Esophagus squamous epithelium (tissue), 5 donors: ENCODE measurements at places on chromosomes 16 and 17.

- DNase-seq: no peak
These were observed 137.5 kb upstream of the PLEKHM1 start for GRCh38 chr17:45628019-45628418.

DNA sequence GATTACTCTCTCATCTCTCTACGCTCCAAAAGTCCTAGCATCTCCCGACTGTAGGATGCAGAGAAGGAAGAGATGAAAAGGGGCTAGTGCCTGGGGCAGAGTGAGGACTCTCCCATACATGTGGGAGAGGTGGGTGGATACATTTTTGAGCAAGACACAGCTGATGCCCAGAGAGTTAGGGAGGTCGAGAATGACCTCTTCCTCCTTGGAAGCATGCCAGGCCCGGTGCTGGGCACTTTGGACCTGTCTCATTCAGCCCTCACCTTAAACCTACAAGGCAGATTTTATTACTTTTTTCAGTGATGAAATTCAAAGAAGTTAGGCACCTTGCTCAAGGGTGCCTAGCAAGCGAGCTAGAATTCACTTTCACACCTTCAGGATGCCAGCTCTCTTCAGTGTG, 38.2 kb downstream of the WSCD1 start:
- no peak for DNase-seq

- no peak for DNase-seq
These were observed 296.5 kb downstream of the SLC39A11 start for GRCh38 chr17:72795941-72796340.

DNA sequence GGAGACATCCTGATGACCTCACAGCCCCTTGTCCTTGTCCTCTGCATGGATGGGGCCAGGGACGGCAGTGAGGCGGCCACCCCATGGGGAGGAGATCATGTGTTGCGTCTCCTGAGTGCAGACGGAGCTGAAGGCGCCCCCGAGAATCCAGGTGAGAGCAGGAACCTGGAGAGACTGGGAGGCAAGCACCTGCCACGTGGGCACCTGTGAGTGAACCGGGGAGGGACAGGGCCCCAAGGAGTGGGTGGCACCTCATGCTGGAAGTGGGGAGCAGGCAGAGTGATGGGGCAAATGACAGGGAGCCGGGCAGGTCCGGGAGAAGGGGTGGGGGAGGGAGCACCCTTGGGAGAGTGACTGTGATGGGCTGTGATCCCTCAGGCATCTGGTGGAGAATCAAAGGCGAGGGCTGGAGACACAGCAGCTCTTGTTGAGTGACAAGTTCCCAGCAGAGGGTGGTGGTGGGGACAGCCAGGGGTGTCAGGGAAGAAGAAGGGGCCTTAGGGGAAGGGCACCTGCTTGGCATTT, 174.3 kb upstream of the CHMP6 start:
- DNase-seq: no peak

DNA sequence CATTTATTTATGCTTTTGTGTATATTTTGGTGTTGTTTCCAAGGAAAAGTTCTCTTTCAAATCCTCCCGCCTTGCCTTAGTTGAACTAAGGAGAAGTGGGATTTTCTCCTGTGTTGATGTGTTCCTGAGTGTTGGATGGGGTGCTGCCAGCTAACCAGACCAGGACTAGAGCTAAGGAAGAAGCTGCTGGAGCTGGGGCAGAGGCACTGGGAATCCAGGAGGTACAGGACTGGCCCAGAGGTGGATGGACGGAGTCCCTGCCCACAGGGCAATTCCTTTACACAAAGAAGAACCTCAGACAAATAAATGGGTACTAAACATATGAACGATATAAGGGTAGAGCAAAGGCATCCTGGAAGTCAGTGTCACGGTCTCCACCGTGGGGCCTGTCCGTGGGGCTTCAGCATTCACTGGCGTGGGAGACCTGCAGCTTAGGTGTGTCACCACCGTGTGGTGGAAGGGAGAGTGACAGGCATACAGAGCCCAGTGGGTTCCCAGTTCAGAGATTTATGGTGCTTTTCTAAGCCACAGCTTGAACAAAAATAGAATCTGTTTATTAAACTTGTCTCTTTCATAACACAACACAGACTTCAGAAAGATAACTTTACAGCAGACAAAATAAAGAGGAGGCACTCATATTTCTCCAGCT, 270.7 kb downstream of the NTN1 start:
- DNase-seq: no peak

DNA sequence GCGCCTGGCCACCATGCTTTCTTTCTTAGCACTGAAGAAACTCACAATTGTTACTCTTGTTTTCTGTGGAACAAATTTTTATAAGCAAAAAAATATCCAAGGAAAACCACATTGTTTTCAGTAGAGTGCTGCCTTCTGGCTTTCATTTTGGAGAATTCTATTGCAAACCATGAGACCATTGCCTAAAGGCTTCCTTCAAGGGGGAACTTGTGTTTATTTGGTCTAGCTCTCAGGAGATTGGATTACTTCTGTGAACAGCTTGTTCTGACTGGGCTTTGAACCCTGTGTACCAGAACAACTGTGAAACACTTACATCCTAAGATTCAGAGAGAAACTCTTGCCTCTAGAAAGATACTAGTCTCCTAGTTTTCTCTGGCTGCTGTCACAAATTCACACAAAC, 32.1 kb downstream of the TOM1L1 start:
- no peak for DNase-seq

DNA sequence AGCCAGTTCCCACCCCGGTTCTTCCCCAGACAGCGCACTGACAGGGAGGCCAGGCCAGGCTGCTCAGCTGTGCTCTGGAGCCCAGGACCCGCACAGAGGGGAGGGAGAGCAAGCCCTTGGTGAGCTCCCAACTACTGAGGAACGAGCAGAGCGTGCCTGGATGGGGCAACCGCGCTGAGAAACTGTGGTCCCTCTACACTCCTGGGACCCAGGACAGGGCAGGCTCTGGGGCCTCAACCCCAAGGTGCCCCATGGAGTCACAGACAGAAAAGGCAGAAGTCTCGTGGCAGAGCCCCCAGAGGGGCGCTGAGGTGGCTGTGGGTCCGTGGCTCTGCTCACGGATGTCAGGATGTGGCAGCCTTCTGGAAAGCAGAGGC, 16.3 kb downstream of the SLX4 start:
- no peak for DNase-seq

DNA sequence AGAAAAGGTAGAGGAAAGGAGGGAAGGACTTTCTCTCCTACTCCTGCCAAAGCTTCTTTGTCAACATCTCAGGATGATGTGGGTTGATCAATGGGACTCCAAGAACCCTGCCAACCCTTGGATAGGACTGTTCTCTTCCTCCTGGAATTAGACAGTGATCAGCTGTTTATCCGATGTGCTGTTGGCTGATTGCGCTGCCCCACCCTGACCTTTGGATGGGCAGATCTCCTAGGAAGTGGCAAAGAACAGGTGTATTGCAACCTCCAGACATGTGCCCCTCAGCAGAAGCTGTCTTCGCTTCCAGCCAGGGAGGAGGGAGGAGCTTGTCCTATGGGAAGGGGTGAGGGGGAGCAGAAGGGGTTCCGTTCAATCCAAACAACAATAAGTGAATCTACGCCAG, 30.5 kb downstream of the SLC5A11 start:
- no peak for DNase-seq

- DNase-seq: no peak
These were observed 11.5 kb upstream of the LGALS3BP start for GRCh38 chr17:78991017-78991738.

DNA sequence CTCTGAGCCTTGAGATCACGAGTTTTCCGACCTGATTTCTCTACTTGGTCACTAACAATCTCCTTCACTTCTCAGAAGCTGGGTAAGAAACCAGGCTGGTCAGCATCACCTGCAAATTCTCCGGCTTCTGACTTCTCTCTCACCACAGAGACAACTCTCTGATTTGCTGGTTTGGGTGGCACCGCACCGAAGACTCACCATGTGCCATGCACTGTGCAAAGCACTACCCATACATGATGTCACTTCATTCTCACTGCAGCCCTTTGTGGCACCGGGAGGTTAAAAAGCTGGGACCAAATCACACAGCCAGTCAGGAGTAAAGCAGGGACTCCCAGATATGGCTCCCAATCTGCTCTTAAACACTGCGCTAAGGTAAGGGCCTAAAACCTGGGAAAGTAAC, 647 bp downstream of the VAC14 start:
- DNase-seq: no peak

DNA sequence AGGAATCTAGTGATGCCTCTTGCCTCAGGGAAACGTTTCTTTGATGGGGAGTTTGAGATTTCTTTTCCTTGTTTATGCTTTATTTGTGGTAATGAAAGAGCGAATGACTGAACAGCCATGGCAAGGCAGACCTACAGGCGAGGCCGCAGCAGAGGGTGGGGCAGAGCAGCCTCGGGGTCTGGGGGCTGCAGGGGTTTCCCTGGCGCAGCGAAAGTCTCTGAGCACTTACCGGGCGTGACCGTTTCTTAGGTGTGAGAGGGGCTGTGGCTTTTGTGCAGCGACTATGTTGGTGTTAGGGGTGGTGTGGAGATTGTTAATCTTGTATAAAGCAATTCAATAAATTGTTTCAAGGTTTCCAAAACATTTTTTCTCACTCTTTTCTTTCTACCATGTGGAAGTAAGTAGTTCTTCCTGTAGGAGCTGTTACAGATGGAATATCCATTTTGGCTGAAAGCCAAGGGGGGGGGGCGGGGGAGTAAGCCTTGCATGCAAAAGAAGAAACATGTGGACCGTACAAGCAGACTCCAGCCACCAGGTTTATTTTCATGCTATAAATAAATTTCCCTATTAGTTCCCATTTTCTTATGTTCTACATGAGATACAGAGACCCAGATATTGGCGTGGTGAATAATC, 34.8 kb downstream of the UBN1 start:
- no peak for DNase-seq

GRCh38 chr17:7238420-7239090, 702 bp downstream of the PHF23 start:
- DNase-seq: no peak

DNA sequence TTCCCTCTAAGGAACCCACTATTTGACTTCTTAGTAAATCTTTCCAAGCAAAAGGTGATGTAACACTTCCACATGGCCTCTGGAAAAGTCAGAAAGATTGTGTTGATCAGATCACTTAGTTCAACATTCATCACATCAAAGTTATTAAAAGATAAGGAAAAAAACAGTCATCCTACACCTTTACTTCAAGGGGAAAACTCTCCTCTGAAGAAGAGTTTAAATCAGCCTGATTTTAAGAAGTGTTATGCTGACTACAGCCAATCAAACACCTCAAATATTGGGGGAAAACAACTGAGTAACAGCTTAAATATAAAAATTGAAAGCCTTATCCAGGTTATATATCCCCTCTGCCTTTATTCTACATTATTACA, 19.6 kb upstream of the COPRS start:
- DNase-seq: no peak

DNA sequence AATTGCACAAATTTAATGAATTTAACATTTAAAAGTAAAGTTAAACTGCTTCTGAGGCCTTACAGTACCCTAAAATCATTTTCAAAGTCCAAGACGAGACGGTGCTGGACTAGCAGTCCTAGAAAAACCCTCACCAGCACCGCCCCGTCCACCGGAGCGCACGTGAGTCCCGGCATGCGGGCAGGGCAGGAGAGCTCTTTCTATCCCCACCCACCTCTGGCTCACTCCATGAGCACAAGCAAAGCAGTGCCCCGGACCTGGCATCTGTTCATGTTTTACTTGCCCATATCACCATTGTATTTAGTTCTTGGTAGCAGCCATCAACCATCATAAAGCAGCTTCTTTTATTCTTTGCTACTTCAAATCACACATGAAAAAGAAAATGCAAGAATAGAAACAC, 41.7 kb downstream of the ANKRD11 start:
- DNase-seq: no peak

DNA sequence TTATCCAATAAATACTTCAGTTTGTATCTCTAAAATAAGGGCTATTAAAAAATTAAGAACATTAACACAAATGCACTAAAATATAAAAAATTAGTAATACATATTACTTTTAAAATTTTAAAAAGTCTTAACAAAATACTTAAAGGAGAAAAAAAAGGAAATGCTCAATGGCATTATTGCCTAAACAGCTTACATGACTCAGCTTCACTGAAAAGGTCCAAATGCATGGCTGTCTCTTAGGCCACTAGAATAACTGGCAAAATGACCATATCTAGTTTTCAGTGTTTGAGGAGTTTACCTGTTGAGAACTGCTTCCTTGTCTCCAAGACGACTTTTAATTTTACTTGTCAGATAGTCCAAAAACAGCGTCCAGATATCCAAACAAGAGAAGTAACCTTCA, 66.0 kb downstream of the XPO6 start:
- DNase-seq: no peak

DNA sequence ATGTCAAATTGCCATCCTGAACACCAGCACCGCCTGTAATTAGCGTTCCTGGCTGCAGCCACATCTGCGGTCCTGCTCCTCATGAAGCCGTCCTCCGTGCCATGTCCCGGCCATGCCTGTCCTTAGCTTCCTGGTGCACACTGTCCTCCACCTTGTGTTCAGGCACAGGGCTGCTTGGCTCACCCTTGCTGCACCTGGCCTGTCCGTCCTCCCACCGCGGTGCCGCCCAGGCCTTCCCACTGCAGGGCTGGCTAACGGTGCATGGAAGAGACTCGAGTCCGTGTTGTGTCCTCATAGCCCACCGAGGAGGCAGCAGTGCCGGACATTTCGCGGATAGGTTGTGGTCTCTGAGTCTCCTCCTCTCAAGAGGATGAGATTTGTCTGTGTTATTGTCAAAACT, 20.4 kb downstream of the DUSP14 start:
- DNase-seq: no peak

GRCh38 chr16:29663016-29663806, at the start of gene SPN:
SPN (plus strand) TSS chr16:29663247; CDS start chr16:29663729, 482 bp downstream.
- DNase-seq: no peak

DNA sequence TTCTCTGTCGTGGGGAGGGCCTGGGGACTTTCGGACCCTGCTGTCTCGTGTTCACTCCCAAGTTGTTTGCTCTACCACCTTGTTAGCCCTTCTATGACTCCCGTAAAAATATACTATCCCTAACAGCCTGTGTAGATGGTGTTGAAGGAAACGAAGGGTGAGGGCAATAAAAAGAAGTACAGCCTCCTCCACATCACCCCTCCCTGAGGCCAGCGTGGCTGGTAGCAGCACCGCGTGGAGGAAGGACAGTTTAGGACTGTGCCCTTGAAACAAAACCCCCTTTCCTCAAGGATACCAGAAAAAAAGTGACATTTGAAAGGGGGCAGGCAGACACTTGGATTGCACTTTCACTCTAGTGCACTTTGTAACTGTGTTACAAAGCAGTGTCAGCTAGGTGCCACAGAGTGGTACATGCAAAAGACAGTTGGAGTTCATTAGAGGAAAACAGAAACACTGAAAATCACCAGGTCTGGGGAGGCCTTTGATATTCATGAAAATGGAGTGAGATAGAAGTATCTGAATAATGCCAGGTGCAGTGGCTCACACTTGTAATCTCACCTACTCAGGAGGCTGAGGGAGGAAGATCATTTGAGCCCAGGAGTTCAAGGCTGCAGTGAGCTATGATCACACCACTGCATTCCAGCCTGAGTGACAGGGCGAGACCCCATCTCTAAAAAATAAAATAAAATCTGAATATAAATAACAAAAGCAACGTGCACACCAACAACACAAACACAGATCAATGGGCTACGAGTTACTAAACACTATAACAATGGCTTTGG, 53.8 kb downstream of the TBX4 start:
- DNase-seq: no peak

GRCh38 chr16:49023050-49023449, 258.6 kb downstream of the CBLN1 start:
- DNase-seq: no peak
